ENCODE measurements at places on chromosomes 16 and 17.

GRCh38 chr17:67442787-67443624, 65.9 kb downstream of the PITPNC1 start:
- DNase-seq = no peak

GRCh38 chr16:81005610-81006161, 999 bp downstream of the CMC2 start:
- DNase-seq = no peak

GRCh38 chr16:88022076-88023042, 71.1 kb downstream of the BANP start:
- DNase-seq = no peak

DNA sequence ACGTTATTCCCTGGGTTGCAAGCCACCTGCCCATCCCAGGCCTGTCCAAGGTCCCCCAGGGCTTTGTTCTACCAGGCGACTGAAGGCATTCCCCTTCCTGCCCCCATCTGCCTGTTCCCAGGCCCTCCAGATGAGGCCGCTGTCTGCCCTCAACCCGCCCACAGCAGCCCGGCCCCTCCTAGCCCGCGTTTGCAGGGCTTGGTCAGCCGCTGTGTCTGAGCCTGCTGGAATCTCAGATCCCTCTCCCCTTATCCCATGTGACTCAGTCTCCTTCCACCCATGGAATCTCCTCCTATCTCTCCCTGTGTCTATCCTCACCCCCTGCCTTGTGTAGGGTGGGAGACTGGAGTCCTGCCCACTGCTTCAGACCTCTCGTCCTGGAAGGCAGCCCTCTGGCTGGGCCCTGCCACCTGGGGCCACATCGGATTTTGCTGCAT, 186.0 kb upstream of the TNRC6C start:
- peak; percentile 17 for DNase-seq

DNA sequence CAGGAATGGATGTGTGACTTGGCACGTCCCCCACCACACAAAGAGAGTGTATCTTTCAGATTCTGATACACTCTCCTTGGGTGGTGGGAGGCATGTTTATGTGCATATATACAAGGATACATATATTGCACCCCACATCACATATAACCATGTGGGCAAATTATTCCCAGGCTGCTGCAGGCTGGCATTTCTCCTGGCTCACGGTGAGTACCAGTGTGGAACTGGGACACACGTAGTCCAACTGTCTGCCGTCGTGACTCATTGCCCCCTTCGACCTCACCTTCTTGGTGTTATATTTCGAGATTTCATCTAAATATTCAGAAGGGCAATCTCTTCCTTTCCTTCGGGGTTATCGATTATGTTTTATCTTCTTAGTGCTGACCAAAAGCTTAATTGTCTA, 24.4 kb downstream of the ARHGAP44 start:
- no peak for DNase-seq

DNA sequence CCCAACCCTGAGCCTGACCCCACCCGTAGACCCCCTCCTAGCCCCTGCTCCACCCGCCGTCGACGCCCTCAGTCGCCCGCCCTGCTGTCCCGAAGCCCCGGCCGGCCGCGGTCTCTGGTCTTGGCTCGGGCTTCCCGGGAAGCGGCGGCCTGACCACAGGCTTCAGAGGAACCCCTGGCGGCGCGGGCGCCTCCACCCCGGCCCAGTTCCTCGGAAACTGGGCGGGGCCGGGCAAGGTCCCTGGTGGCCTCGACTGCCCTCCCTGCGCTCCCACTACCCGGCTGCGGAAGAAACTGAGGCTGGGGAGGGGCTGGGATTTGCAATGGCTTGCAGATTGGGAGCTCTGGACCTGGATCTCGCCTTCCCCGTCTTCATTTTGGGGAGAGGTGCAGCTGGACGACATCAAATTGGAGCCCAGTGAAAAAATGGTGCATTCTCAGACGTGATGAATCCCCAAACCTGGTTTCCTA, 692 bp upstream of the SOCS1 start:
- peak; percentile 59 for DNase-seq

- DNase-seq = peak; percentile 56
These were observed 2.8 kb downstream of the HAGH start for GRCh38 chr16:1823821-1824220.

DNA sequence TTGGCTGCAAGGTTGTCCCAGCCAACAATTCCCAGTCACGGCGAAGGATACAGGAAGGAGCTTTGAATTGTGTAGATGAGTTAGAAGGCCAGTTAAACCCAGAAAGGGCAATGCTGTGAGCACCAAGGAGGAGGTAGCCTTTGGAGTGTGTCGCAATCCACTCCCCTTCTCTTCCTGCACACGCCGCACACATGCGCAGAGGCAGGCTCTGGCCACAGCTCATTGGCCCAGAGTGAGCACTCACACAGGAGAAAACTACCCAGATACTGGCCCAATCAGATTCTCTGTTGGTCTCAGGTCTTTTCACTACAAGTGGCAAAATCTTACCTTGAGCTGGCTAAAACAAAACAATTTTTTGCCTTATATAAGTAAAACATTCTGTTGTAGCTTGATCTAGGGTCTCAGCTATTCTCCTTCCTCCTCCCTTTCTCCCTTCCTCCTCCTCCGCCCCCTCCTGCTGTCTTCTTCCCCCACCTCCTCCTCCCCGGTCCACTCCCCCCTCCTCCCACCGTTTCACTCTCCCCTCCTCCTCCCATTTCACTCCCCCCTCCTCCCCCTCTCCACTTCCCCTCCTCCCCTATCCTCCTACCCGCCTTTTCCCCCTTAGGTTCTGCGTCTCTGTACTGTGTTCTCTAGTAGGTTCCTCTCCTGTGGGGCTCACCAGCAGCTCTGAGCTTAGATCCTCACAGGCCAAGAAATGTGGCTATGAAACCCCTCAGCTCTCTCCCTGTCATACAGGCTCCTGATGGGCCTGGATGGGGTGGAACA, 344.9 kb downstream of the CPPED1 start:
- peak; percentile 18 for DNase-seq

GRCh38 chr16:53689636-53690035, 14.0 kb downstream of the RPGRIP1L start:
- no peak for DNase-seq

DNA sequence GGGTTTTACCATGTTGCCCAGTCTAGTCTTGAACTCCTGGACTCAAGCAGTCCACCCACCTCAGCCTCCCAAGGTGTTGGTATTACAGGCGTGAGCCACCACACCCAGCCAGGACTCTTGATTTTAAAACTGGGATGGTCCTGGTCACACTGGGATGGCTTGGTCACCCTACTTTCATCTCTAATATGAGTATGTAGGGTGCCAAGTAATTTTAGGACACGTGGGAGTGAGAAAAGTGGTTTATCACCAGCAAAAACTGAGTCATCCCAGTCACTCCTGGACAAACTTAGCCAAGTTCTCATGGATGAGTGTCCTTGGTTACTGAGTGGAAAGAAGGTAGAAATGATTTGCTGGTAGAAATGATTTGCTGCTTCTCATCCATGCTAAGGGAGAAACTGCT, 9.9 kb downstream of the CLEC19A start:
- no peak for DNase-seq

GRCh38 chr17:29844339-29845048, 85.5 kb downstream of the SSH2 start:
- peak; percentile 15 for DNase-seq

DNA sequence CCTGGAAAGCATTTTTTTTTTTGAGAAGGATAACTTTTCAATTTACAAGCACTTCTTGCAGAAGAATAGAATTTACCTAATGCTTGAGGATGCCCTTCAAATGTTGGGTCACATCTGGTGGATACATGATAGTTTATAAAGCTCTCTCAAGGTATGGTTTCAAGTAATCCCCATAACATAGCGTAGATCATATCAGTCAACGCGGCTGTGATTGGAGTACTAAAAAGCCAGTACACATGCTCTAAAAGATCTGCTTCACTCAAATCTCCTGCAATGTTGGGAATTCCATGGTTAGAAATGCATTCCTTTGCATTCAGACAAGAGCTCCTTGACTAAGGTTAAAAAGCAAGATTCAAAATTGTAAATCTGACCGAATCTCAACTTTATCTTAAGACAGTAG, 3.9 kb upstream of the KCNJ16 start:
- DNase-seq = peak; percentile 34

GRCh38 chr16:14502932-14503741, 126.9 kb downstream of the PARN start:
- DNase-seq = peak; percentile 88
